ENCODE measurements at places on chromosomes 5 and 9.
A peak's percentile ranks its signal among the peaks of the same experiment; 100 is the strongest.

DNA sequence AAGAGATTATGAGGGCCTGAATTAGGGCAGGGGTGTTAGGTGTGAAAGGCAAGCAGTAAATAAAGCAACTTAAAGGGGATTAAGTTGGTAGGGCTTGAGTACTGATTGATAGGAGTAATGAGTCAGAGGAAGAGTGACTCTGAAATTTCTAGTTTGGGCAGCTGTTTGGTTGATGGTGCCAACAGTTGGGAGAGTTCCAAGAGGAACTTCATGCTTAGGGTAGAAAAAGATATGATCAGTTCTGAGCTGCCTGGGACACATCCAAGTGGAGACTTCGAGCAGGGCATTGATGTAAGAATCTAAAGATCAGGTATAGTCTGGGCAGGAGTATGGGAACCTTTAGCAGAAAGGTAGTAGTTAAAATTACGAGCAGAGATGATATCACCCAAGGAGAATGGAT is 10.2 kb downstream of the MAMDC2 start:
- no peak for DNase-seq

- DNase-seq = no peak
Measured at GRCh38 chr5:6377582-6377904, 804 bp downstream of the MED10 start.

DNA sequence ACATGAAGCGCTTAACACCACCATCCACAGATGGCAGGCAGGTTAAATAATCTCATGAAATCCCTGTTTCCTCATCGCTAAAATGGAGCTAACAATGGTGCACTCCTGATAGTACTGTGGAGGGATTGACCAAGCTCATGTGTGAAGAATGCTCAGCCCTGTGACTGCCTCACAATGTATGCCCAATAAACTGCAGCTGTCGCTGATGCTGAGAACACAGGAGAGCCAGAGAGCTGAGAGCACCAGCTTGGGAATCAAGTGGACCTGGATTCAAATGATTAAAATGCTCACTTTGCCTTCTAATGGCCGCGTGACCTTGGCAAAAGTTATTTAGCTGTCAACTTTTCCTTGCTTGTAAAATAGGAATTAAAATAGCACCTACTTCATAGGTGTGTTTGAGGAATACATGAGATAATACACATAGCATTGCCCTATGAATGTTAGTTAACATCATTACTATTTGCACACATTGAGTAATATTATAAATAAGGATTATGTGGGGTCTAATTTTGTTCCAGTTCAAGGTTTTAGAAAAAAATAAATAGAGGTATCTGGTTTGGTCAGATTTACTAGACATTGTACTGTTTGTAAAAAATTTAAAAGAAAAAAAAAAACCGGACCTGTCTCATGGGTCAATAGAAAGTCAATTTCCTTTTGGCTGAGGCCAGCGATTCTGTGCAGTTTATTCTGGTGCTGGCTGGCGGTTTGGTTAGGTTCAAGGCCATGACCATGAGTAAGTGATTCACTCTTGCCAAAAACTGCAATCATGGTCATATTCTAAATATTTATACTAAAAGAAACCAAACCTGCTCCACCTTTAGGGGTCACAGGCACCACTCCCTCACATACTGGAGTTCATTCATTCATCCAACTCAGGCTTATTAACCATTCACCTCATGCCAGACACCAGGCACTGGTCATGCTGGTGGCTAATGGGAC is 101.3 kb downstream of the SH3TC2 start:
- DNase-seq = no peak

DNA sequence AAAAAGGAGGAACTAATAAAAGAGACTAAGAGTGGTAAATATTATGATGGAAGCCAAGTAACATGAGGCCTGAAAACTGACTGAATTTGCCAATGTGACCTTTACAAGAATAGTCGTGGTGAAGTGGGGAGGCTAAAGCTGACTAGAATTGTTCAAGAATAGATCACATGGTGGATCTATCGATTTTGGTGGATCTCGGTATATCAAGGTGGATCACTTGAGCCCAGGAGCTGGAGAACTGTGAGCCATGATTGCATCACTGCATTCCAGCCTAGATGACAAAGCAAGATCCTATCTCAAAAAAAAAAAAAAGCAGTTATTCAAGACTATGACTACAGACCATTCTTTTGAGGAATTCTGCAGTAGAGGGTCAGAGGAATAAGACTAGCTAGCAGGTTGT is 15.1 kb downstream of the ERMP1 start:
- DNase-seq = no peak

GRCh38 chr9:22052376-22052945 is 43.4 kb upstream of the CDKN2B start:
- no peak for DNase-seq

DNA sequence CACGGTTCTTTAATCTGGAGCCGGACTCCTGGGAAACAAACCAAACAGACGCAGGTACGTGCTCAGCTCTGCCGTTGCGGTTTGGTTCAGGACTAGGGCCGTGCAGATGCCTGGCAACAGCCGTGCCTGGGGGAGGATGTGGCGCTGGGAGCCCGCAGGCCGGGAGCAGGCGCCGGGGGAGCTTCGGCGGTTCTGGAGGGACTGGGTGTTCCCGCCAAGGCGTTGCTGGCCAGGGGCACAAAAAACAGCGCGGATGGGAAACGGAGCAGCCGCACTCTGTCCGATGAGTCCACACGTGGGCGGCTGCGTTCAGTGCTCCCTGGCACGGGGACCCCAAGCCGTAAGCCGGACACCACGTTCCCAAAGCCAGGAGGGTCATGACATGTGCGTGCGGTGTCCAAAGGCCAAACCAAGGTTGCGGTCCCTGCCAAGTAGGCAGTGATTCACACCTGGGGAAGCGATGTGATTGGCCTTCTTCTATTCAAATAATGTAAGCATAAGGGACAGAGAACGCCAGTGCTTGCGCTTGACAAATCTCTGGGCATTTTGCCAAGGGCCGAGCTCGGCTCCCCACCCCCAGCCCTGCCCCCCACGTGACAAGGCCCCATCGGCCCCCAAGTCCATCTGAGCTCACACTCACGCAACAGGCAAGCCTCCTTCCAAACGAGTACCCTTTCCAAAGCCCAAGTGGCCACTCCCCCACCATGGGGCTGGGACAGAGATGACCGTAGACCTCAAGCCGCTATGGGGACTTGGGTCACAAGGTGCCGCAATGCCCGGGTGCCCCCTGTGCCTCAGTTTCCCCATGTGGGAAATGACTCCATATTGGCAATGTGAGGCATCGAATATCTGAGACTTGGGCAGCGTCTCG is 49.7 kb upstream of the NKD2 start:
- DNase-seq = peak; percentile 59

- DNase-seq = no peak
Measured at GRCh38 chr5:116507941-116508655, 66.5 kb downstream of the SEMA6A start.

DNA sequence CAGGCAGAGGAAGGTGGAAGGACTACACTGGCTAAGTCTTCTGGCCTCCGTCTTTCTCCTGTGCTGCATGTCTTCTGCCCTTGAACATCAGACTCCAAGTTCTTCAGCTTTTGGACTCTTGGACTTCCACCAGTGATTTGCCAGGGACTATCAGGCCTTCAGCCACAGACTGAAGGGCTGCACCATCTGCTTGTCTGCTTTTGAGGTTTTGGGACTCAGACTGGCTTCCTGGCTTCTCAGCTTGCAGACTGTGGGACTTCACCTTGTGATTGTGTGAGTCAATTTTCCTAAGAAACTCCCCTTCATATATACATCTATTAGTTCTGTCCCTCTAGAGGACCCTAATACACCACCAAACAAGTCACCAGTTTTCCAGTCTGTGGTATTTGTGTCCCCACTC is 9.7 kb upstream of the ANKDD1B start:
- DNase-seq = no peak

- no peak for DNase-seq
Measured at GRCh38 chr5:4857761-4858160, 282.4 kb upstream of the ADAMTS16 start.

DNA sequence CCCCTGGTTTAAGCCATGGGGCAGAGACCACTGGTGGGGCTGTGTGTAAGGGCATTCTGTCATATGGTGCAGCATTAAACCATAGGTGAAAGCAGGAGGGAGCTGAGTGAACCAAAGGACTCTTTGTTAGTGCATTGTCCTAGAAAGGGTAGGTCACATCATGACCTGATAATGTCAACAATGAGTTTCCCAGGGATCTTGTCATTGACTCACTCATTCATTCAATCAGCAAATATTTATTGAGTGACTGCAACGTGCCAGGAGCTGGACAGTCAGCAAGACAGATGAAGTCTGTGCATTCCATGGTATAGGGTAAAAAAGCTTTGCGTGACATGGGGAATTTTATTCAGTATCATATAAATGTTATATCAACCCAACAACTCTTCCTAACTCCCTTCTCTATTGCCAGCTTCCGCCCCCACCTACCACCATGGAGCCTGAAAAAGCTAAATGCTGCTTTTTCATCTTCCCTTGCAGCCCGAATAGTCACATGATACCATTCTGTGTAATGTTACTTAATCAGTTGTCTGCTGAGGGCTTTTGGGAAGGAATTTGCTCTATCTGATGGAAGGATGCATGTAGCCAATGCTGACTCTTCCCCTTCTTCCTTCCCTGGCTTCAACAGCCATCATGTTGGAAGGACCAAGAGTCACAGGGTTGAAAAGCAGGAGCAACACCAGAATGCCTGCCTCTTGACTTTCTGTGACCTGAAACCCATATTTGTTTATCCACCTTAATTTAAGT is 11.5 kb upstream of the OTULINL start:
- DNase-seq = no peak

DNA sequence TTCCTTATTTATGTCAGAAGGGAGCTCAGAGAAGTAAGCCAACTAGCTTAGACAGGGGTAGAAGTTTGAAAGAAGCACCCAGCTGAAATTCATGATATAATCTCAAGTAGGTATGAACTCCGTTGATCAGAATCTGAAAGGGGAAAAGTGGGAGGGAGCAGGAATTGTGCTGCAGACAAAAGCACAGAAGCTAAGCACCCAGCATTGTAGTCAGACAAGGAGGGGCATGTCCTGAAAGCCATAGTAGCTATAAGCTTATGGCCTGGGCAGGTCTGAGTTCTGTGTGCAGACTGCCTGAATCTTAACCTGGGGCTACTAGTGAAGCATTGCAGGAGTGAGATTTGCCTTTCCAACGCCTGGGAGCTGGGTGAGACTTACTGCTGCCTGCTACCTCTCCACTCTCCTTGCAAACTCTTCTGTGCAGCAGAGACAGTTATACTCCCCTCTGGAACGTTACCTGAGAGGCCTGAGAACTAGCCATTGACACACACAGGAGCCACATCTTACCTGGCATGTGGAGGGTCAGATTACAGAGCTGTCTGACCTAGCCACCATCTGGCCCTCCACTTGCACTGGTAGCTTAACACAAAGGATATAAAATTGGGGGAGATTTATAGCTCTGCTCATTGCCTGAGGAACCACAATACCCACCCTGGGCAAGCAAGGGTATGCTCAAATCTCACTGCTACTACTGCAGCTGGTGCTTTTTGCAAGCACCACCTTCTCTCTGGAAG is 9.8 kb upstream of the CYLC2 start:
- peak; percentile 36 for DNase-seq

- DNase-seq = peak; percentile 52
Measured at GRCh38 chr5:157915638-157916037, 56.7 kb upstream of the CLINT1 start.

- no peak for DNase-seq
Measured at GRCh38 chr9:29393064-29393463, 1819.8 kb upstream of the C9orf72 start.

DNA sequence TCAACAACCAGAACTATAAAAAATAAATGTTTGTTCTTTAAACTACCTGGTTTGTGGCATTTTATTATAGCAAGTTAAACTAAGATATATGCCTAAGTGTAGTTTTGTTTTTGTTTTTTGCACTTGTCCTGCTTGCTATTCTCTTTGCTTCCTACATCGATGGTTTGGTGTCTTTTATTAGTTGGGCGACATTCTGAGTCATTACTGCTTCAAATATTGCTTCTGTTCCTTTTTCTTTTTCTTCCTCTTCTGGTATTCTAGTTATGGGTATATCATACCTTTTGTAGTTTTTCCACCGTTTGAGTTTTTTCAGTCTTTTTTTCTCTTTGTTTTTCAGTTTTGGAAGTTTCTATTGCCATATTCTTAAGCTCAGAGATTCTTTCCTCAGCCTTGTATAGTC is 86.9 kb downstream of the MACIR start:
- DNase-seq = no peak

DNA sequence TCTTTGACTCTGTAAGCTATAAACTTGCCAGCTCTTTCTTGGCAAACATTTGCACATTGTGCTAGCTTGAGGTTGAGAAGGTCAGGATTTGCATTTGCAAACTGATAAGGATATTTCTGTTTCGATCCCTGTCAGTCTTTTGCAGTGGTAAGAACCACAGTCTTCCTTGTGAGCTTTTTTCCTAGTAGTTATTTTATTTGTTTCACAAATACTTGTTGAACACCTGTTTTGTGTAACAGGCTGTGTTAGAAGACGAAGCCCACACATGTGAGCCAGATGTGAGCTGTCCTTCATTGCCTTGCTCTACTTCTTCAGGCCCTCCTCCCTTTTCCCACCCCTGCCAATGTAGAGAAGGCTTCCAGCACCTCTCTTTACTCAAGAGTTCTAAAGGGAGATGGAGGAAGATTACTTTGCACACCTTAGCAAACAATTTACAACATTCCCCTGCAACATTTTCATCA is 327.0 kb upstream of the KLF4 start:
- no peak for DNase-seq

DNA sequence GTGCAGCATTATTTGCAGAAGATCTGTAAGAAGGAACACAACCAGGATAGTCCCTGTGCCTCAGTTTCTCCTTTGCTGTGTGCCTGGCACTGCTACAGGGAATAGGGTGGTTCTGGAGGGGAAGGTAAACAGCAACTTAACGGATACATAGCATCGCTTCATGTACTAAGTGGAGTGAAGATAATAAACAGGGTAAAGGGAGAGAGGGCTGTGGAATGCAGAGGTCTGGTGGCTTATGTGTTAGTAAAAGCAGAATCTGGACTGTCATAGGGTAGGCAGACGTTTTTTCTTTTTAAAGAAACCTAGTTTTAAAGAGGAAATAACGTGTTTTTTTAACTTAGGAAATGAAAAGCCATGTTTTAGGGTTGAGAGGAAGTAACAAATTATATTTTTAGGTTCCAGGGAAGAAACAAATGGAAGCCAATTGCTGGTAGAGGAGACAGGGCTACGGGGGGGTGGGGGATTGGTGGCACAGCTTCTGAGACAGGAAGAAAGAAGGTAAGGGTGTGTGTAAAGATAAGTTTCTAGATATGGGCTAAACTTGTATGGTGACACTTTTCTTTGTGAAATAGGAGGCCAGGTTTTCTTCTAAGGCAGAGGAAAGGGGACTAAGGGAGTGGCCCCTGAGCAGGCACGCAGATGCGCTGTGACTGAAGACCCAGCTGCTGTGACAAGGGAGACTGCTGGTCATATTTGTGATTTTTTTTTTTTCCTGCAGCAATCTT is 1.3 kb downstream of the GNG10 start:
- DNase-seq = no peak

DNA sequence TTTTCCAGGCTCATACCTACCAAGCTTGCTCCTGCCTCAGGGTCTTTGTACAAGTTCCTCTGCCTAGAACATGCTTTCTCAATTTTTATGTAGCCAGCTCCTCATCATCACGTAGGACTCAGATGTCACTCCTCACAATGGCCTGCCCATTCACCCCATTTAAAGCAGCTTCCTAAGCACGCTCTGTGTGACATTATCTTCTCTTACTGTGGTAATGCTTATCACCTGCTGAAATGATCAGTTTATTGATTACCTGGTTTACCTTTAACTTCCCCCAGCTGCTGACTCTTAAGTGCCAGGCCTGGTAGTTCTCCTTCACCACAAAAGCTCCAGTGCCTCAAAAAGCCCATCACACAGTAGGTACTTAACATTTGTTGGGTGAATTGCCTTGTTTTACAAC is 13.6 kb downstream of the FUBP3 start:
- no peak for DNase-seq

GRCh38 chr9:34599546-34599945 is 10.0 kb upstream of the CNTFR start:
- no peak for DNase-seq

All from NCI-H510A (cell line).